ENCODE measurements at places on chromosomes 1 and 21.

DNA sequence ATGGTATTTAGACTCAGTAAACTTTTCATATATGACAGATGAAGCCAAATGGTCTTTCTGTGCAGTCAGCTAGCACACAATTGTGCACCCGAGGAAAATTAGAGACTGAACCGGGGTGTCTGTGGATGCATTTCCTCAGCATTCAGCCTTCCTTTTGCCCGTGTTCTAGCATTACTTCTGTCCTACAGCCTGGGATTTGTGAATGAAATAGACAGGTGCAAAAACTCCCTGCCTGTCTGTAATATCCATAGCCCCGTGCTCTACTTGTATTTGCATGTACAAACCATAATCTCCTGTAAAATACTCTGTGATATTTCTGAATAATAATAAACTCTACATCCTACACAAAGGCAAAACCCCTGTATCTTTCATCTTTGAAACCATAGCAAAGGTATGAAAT lies 64.8 kb upstream of the LGALS8 start:
- no peak for DNase-seq

DNA sequence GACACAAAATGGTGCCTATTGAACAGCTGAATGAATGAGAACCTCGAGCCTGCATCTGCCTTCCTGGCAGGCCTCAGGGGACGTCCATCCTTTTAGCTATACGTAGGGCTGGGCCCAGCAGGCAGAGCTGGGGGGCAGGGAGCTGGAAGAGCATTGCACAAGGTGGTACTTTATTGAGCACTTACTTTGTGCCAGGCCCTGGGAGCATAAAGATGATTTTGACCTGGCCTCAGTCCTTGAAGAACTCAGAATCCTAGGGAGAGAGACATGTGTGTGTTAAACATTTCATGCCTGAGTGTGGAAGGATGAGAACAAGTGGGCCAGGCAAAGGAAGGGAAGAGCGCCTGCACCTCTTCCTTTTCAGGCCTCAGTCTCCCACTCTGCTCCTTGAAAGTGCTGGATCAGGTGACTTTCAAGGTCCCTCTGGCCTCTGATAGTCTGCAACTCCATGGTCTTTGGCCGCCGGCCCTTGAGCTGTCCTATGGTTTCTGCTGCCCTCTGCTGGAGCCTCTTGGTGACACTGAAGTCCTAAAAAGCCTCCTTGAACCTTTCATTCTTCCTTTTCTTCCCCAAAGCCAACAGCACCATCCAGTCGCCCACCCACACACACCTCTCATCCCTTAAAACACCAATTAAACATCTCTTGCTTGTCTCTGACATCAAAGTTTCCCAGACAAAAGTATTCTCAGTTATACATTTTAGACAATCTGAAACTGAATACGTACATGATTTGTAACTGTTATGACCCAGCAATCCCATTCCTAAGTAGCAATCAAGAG lies 3.5 kb upstream of the PEAR1 start:
- peak; percentile 73 for DNase-seq

DNA sequence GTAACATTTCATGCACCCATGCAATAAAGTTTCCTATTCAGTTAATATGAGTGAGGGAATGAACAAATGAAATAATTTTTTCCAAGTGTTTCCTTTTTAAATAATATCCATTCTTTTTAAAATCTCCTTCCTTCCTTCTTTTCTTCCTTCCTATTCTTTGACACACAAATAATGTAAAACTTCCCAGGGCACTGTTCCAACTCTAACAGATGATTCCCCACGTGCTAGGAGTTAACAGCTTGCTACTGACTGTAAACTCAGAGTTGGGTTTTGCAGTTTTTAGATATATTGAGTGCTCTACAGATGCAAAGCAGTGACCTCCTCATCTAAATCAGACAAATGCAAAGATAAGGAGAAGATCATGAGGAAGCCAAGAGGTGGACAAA lies 54.0 kb upstream of the POU2F1 start:
- no peak for DNase-seq

GRCh38 chr21:42797522-42797921 lies 81.8 kb downstream of the WDR4 start:
- DNase-seq, result no peak

DNA sequence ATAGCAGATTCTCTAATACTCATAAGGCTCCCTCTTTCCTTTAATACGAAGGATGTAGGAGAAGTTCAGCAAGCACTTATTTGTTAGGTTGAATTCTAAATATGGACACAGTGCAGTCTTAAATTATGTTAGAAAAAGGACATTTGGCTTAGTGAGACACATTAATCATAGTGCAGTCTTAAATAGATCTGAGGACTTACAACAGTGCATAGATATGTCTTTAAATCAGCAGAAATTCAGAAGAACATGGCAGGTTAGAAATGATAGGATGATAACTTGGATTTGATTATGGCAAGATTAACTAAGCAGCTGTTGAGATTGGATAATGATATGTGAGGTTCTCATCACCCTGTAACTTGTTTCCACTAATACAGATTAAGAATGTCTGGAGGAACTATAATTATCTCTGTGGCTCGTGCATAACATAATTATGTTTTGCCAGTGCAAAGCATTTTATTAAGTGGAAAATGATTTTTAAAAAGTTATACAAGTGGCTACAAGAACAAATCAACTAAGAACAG lies 485.9 kb downstream of the USP25 start:
- no peak for DNase-seq

GRCh38 chr1:163657719-163658118 lies 336.0 kb downstream of the NUF2 start:
- no peak for DNase-seq

DNA sequence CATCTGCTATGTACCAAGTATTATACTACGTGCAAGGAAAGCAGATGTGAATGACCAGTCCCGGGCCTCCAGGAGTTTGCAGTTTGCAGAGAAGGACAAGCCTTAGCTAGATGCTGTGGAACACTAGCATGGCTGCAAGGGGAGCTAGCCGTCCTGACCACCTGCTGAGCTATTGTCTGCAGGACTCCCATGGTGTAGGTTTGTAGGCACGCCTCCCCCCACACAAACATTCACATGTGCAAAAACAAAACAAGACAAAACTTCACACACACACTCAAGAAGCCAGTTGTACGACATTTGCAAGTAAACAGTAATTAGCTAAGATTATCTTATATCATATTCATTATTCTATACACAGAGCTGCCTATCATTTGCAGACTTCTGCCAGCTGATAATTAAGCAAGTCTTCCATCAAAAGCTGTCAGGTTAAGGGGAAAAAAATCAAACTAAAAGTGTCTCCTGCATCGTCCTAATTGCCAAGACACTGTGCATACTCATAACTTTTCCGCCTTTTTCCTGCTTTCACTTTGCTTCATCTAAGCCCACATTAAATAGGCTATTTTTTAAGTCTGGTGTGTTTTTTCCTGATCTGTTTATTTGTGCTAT lies 10.7 kb upstream of the HNRNPU start:
- no peak for DNase-seq

DNA sequence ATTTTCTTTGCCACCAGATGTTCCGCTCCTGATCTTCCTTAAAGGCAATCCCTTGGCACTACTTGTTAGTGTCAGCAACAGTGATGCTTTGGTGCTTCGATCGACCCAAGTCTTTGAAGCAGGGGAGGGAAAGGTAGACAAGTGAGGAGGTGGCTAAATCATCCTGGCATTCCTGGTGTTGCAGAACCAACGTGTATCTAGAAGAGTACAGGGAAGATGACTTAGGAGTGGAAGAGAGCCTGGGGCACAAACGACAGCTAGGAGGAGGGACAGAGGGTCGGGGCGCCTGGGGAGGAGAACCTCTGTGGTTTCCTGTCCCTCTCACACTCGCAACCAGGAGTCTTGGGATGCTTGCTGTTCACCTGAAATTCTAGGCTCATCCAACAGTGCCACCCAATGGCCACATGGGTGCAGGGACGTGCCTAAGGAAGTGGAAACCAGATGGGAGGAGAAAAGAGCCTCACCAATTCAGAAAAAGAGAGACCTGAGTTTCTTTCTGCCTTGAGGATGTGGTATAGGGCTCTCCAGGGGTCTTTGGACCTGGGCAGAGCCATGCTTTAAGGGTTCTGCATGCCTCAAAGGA lies 9.5 kb upstream of the KCNA2 start:
- no peak for DNase-seq

- no peak for DNase-seq
Measured at GRCh38 chr1:12339811-12340543, 110.1 kb downstream of the VPS13D start.

- DNase-seq, result no peak
Measured at GRCh38 chr1:10046356-10047085, 13.8 kb downstream of the UBE4B start.

GRCh38 chr1:78586572-78586971 lies 33.7 kb upstream of the IFI44L start:
- no peak for DNase-seq

- no peak for DNase-seq
Measured at GRCh38 chr1:33350611-33351280, 29.8 kb upstream of the A3GALT2 start.

GRCh38 chr21:42495765-42496119 lies 282 bp downstream of the RSPH1 start:
- DNase-seq, result no peak

DNA sequence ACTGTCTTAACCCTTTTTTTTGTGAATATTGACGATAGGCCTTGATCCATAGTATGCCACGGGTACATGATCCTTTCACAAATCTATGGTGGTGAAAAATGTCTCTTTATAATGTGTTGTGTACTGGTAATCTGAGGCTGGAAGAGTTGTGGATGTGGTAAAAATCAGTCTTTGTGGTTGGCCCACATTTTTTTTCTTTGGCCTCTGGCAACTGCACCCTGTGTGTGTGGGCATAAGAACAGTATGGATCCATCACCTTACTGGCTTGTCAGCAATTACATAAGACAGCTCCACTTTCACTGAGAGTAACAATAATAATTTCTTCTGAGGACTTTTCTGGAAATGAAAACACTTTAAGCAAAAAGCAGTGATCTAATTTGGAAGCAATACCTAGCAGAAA lies 101.6 kb downstream of the GABPA start:
- DNase-seq, result no peak

DNA sequence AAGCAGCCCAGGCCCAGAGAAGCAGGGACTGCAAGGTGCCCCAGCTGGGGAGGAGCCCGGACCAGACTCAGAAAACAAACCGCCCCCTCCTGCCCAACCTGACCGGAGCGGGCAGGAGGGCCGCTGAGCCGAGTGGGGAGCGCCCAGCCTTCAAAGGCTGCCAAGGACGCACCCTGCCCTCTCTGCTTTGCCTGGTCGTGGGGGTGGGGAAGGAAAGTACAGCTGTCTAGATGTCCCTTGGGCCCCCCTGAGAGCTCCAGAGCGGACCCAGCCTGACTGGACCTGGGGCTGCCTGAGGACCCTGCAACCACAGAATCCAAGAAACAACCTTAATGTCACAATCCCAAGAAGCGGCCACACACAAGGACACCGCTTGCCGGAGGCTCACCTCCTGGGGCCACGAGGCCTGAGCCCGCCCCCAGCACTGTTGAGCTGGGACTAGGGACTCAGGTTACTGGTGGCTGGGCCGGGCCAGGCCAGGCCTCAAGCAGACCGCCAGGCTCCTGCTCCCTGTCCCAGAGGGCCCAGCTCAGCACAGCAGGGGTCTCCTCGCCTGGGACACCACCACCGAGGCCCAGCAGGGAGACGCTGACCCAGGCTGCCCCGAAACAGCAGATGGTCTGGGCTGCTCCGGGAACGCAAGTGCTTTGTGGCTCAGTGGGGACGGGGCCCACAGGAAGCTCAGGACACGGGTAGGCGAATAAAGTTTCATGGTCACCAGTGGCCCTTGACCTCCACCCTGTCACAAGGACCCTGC lies 1.4 kb downstream of the DVL1 start:
- no peak for DNase-seq

- DNase-seq, result no peak
Measured at GRCh38 chr1:193313354-193314140, 127.1 kb upstream of the B3GALT2 start.

GRCh38 chr1:170214117-170215032 lies 68.6 kb downstream of the NTMT2 start:
- no peak for DNase-seq

GRCh38 chr1:173914366-173914871 lies 2.7 kb downstream of the SERPINC1 start:
- no peak for DNase-seq

DNA sequence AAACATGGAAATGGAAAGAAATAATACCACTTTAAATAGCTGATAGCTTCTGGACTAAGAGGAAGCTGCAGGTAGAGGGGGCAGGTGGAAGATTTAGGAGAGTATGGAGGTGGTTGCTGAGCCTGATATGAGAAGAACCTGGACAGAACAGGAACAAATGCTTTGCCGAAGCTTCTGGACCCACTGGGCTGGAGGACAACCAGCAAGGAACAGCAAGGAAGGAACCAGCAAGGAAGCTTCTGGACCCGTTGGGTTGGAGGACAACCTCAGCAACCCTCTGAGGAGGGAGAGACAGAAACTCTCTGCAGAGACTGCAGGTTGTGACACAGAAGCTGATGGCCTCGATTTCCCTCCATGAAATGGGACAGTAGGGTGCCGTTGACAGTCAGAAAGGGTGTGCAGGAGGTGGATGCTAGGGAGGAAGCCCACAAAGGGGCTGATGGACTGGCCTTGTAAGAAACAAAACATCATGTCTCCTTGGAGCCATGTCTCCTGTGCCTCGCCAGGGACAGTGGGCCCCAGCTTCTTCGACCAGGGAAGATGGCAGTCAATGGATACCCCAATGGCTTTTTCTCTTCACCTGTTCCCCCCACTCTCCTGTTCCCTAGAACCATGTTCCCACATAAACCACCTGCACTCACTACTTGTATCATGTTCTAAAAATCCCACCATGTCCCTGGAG lies 8.3 kb upstream of the WNT3A start:
- DNase-seq, result peak; percentile 51

GRCh38 chr21:45559216-45560105 lies 17.2 kb upstream of the SLC19A1 start:
- peak; percentile 46 for DNase-seq

DNA sequence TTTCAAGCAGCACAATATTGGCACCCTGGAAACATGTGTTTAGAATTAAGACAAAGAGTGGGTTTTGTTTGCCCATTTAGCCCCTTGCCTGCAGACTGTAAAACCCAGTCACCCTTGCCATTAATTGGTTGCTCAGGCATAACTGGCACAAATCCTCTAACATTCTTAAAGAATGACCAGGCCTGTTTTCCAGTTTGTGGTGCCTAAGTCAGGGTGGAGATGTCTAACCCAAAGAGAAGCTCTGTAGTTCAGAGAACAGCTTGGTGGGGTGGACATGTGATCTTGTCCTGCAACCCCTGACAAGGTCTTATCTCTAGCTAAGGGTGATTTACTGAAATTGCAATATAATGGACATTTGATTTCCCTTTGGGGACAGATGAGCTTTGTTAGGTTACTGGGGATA lies 8.8 kb upstream of the ANGPTL7 start:
- DNase-seq, result no peak
